ENCODE measurements at places on chromosomes 5 and 9.

- DNase-seq = peak; percentile 14
Observed at GRCh38 chr9:100714372-100715099, 136.7 kb downstream of the CAVIN4 start.

DNA sequence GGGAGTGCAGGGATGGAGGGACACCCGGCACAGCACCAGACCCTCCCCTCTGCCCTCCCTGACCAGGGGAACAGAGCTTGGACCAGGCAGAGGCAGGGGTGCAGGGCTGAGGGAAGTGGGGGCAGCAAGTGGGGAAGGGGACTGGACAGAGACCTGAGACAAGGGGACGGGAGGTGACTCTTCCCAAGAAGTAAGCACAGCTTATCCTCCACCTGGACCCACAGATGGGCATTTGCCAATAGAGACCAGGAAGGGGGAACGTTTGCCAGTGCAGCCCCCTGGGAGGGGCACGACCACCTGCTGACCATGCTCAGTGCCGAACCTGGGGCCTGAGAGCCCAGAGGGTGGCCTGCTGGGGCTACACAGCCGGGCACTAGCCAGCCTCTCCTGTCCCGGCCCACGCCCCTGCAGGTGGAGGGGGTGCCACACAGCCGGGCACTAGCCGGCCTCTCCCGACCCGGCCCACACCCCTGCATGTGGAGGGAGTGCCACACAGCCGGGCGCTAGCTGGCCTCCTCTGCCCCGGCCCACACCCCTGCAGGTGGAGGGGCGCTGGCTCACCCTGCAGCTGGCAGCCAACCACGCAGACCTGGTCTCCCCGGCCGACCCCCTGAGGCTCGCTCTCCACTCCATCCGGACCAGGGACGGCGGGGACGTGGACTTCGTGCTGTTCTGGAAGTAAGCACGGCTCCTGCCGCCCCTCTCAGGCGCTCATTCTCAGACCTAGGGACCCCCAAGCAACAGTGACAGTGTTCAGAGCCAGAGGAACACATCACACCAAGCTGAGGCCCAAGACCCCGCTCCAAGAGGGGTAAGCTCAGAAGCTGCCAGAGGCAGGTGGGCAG is 24.3 kb downstream of the GLT6D1 start:
- DNase-seq = no peak

DNA sequence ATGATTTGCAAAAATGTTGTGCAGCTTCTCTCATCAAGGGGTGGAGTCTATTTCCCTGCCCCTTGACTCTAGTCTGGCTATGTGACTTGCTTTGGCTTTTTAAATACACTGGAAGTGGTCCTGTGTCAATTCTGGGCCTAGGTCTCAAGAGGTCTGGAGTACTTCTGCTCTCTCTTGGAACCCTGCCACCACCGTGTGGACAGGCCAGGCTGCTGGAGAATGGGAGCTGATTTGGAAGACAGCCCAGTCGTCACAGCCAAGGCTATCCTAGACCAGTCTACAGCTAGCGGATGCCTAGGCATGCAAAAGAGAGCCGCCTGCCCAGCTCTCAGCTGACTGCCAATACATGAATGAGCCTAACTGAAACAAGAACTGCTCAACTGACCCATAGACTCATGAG is 56.7 kb upstream of the CLINT1 start:
- DNase-seq = peak; percentile 100

DNA sequence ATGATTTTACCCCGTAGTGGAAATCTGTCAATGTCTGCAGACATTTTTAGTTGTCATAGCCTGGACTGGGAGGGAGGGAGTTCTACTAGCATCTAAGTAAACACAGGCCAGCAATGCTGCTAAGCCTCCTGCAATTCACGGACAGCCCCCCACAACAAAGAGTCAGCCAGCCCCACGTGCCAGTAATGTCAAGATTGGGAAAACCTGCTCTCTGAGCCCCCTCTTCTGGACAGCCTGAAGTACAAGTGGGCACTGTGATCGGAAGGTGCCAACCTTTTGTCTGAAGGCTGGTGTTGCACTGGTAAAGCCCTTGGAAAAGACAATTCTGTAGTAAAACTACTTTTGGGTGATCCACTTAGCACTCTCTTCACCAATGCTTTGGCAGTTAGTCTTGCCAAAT is 154.5 kb downstream of the TARS1 start:
- no peak for DNase-seq

Data from thyroid gland (tissue), 4 donors.